ENCODE measurements at places on chromosomes 12 and 14.

DNA sequence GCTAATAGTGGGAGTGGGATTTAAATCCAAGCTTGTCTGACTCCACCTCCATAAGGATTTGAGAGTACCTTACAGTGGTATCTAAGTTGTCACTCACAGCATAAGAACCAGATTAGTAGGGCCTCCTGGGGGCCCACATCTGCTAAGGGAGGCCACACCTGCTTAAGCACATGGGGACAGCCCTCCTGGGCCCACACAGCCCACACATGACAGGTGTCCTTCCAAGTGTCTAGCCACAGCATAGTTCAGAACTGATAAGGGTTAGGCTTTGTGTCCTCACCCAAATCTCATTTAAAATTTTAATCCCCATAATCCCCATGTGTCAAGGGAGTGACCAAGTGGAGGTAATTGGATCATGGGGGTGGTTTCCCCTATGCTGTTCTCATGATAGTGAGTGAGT lies 186.0 kb upstream of the HMGA2 start:
- DNase-seq: no peak

DNA sequence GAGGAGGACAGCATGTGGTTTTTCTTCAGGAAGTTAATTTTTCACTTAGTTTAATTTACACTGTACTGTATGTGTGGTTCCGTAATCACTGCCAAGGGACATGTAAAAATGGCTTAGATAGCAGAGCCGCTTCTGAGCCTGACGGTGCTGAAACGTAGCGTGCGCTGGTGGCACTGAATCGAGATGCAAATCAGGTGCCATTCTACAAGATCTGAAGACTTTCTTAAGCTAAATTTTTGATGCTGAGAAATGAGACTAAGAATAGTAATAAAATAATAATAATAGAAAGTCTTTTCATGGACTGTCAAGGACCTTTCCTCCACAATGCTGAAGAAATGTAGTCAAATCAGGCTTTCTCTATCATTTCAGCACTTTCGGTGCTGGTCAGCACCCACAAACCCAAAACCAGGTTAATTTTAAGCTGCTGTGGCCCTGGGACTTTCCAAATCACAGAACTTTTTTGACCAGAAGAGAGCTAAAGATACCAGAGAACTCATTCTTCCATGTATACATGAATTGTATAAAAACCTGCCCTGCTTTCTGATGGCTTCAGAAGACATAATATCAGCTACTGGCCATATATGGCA lies 183.3 kb upstream of the LMO3 start:
- DNase-seq: no peak

DNA sequence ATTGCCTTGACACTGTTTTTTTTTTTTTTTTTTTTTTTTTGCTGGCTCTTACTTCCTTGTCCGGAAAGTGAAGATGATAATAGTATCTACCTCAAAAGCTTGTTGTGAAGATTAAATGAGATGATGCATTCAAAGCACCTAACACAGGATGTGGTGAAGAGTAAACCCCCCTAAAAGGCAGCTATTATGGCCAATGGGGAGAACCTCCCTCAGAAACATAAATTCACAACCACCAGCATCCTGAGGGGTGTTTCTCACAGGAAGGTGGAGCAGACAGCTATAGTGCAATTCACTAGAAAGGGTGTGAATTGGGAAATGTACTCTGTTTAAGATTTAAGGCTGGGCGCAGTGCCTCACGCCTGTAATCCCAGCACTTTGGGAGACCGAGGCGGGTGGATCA lies 85.4 kb upstream of the CRY1 start:
- no peak for DNase-seq

DNA sequence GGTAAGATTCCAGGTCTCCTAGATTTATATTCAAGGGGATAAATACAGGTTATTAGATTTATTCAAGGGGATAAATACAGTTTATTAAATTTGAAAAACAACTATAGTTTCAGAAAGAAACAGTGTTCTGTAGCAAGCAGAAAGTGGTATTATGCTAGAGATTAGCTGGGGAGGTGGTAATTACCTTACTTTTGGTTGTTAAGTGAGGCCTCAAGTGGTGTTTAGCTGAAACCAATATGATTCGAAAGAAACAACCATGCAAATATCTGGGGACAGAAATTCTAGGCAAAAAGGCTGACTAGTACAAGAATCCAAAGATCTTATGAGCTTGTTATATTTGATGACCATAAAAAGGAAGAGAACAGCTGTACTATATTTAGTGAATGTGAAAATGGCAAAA lies 6.2 kb downstream of the OR4N5 start:
- no peak for DNase-seq

GRCh38 chr12:116039081-116039480 lies 238.4 kb downstream of the MED13L start:
- DNase-seq: peak; percentile 58

- no peak for DNase-seq
Observed at GRCh38 chr12:117080661-117081144, 18.5 kb downstream of the TESC start.

GRCh38 chr12:53709671-53710070 lies 17.6 kb downstream of the CALCOCO1 start:
- DNase-seq: peak; percentile 20

- no peak for DNase-seq
Observed at GRCh38 chr14:74511966-74512830, 18.6 kb downstream of the ISCA2 start.

DNA sequence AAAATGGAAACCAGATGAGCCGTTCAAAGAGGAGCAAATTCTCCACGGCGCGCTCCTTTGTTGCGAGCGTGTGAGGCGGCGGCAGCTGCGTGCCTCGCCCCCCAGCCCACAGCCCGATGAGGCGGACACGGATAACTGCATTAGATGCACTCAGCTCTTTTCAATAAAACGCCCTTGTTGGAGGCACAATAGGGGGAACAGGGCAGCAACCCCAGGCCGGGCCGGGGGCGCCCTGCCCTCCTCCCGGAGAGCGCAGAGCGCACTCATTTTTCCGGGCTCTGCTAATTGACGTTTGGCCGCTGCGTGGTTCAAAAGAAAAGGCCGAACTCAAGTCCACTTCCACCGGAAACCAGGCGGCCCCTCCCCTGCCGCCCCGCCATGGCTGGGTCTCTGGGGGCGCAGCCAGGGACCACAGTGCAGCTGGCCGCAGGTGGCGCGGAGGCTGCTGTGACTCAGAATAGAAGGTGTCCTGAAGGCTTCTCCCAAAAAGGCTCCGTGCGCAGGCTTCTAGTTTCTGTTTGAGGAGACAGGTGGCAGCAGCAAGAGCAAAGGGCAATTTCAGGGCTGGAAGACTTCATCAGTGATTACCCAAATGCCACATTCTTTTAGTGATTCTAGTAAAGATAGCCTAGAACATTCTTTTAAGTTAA lies 29.0 kb upstream of the SMOC1 start:
- DNase-seq: no peak

DNA sequence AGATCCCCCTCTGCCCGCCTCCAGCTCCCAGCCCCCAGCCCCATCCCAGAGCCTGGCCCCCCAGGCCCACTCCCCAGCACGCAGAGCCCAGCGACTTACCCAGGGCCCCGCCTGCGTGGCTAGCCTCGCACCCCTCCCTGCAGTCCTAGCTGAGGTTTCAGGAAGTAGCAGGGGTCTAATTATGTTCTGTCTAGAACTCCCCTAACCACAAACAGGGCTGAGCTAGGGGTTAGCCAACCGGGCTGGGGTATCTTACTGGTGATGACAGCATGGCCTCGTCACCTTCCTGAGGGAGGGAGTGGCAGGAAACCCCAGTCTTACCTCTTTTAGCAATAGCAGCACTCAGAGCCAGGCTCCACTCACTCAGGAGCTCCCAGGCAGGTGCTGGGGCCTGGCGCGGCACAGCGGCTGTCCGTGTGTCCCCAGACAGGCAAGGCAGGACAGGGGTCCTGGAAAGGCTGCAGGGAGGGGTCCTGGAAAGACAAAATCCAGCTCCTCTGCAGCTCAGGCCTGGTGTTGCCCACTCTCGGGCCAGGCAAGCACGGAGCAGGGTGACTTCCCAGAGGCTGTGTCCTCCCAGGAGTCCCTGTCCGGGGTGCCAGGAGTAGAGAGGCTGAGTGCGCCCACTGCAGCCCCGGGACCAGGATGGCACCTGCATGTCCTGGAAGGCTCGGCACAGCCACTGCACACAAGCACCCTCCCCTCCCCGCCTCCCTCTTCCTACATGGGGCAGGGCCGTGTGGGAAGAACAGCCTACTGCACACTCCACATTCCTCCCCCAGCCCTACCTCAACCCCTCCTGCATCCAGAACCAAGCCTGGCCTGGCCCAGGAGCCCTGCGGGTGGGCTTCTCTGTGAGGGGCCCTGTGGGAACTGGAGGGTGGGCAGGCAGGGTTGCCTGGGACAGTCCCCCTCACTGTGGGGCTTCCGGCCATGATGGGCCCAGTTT lies at the start of gene GPR132:
Gene GPR132 (minus strand): TSS at position 151 of the 949 bp plus-strand sequence. CDS start 10,010 bp downstream, outside the sequence.
- DNase-seq: no peak

- DNase-seq: no peak
Observed at GRCh38 chr12:22126758-22127157, 80.7 kb downstream of the CMAS start.

- peak; percentile 80 for DNase-seq
Observed at GRCh38 chr14:24734917-24735500, 101.0 kb upstream of the GZMB start.

DNA sequence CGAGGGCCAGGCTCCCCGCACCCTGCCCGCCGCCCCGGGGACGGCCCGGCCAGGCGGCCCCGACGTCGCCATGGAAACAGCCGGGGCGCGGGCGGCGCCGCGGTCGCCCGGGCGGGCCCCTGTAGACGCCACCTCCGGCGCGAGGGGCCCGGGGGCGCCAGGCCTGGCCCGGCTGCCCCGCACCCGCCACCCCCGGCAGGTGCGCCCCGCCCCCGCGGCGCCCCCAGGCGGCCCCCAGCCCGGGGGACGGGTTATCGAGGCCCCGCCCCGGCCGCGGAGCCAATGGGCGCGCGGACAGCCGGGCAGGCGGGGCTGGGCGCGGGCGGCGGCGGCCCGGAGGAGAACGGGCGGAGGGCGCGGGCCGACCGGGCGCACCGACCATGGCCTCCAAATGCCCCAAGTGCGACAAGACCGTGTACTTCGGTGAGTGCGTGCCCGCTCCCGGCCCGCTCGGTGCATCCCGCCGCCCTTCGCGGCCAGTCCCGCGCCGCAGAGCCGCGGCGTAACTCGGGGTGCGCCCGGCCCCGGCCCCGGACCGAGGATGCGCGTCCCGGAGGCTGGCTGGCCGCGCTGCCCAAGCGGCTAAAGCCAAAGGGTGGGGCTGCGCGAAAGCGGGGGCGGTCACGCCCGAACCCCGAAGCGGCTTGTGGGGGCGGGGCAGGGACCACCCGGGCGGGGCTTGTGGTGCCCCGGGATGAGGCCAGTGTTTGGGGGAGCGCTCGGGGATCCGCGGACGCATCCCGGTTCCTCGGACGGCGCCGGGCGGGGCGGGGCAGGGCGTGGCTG lies at the start of gene CRIP2:
Gene CRIP2 (plus strand): TSS at position 339 of the 786 bp plus-strand sequence. CDS start 42 bp downstream, at position 381.
- DNase-seq: peak; percentile 83

DNA sequence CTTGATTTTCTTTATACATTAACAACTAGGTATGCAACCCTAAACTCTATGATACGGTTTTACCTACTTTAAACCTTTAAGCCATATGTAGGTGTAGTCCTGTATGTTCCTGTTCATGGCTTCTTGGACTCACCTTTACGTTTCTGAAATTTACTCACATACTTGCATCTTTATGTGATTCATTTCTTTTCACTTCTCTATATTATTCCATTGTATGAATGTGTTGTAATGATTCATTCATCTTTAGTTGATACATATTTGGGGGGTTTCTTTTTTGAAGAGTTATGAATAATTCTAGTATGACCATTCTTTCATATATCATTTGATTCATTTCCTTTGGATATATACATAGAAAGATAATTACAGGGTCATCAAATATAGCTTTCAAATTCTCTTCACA lies 2.4 kb upstream of the TAS2R50 start:
- no peak for DNase-seq

DNA sequence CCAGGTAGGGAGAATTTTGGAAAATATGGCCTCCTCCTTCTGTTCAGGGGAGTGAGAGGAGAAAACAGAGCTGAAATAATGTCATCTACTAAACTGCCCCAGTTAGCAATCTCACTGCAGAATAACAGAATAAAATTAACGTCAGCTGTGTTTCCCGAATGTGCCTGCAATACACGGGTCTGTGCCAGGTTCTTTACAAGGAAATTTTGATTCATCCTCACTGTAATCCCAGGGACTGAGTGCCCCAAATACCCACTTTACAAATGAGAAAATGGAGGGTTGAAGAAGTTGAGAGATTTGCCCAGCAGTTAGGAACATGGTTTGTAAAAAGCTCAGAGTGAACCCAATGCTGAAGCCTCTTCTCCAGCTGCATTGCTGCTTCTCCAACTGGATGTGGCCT lies 21.3 kb upstream of the SERPINA6 start:
- no peak for DNase-seq

GRCh38 chr12:71626768-71627167 lies 36.9 kb downstream of the ZFC3H1 start:
- DNase-seq: peak; percentile 43

DNA sequence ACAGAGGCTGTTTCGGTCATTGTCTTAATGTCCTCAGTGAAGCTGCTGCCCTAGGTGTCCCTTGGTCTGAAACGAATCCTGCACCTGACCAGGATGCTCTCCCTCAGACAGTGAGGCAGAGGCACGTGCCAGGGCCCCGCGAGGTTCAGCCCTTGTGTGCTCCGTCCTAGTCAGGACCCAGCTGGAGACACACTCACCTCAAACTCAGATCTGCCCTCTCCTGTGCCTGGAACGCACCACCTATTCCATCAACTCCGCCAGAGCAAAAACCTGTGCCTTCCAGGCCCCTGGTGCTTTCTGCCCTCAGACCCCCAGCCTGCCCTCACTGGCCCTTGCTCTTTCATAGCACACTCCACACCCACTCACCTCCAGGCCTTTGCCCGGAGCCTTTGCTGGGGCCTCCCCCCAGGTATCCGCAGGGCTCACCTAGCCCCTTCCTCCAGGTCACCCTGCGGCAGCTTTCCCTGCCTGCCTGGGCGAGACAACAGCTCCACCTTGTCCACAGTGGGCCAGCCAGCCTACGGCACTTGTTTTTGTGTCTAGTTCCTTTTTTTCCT lies 150.6 kb downstream of the BCL11B start:
- DNase-seq: no peak

GRCh38 chr12:40017488-40017887 lies 88.4 kb downstream of the SLC2A13 start:
- DNase-seq: no peak

- DNase-seq: peak; percentile 28
Observed at GRCh38 chr12:8011331-8011730, 21.2 kb upstream of the FOXJ2 start.

DNA sequence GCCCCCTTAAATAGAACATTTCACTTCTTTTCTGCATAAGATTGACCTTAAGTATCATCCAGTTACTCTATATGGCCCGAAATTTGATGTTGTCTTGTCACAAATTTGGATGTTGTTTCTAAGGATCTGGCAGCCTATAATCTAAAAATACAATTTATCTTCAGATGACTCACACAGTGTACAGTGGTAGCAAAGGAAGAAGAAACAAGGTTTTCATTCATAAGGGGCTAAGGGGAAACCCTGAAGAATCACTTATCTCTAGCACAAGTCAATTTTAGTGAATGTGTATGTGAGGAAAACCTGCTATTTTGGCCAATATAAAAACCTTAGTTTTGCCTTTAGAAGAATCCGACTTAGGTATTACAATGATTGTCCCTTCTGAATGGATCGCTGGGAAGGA lies 606.3 kb upstream of the LRFN5 start:
- DNase-seq: no peak

- peak; percentile 95 for DNase-seq
Observed at GRCh38 chr14:59028476-59029202, 159.8 kb upstream of the DAAM1 start.

Data from GM23248 (cell line).